Activated CD4-positive, alpha-beta memory T cell treated with anti-CD3 and anti-CD28 coated beads, Interleukin-2, amount 10 ng/mL, durations not matched to agents 7 days and 5 days (primary cell): ENCODE measurements at places on chromosomes 1 and 21. TPM values are rescaled to one million over a fixed set of nuclear protein-coding genes. Genes with fewer than 3 reads are reported as not detected.

DNA sequence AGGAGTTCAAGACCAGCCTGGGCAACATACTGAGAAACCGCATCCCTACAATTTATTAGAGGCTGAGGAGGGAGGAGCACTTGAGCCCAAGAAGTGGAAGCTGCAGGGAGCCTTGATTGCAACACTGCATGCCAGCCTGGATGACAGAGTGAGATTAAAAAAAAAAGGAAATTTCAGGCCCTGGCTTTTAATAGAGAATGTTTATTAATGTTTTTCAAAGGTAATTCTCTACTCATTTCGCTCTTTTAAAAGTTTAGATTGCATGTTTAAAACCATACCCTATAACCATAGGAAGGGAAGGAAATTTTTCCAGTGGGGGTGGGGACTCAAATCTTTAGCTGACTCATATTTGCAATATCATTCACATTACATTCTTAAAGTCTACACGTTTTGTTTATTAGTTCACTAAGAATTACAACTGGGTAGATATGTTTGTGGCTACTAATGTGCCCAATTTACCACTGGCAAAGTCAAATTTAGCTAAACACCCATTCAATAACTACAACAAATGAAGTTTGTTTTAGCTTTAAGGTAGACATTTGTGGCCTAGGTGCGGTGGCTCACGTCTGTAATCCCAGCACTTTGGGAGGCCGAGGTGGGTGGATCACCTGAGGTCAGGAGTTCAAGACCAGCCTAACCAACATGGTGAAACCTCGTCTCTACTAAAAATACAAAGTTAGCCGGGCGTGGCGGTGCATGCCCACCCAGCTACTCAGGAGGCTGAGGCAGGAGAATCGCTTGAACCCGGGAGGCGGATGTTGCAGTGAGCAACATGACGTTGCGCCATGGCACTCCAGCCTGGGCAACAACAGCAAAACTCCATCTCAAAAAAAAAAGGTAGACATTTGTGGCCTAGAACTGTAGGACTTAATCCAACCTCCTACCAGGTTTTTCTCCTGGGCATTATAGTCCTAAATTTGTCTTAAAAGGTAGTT is 5.0 kb downstream of the KDM5B start:
- no peaks in the 10 kb centered on the region for H3K27me3 ChIP-seq
- peaks cover 56% of the 10 kb centered on the region for H3K4me1 ChIP-seq
- no peak overlapping the region for H3K27ac ChIP-seq
- DNase-seq, result no peak
- H3K36me3 ChIP-seq, result peaks cover 19% of the 10 kb centered on the region

GRCh38 chr1:63813829-63814277 is 40.0 kb downstream of the ROR1 start:
- no peak for DNase-seq
- no peak overlapping the region for H3K4me3 ChIP-seq
- no peak overlapping the region for H3K27ac ChIP-seq
- no peaks in the 10 kb centered on the region for H3K27me3 ChIP-seq
- no peaks in the 10 kb centered on the region for H3K4me1 ChIP-seq

DNA sequence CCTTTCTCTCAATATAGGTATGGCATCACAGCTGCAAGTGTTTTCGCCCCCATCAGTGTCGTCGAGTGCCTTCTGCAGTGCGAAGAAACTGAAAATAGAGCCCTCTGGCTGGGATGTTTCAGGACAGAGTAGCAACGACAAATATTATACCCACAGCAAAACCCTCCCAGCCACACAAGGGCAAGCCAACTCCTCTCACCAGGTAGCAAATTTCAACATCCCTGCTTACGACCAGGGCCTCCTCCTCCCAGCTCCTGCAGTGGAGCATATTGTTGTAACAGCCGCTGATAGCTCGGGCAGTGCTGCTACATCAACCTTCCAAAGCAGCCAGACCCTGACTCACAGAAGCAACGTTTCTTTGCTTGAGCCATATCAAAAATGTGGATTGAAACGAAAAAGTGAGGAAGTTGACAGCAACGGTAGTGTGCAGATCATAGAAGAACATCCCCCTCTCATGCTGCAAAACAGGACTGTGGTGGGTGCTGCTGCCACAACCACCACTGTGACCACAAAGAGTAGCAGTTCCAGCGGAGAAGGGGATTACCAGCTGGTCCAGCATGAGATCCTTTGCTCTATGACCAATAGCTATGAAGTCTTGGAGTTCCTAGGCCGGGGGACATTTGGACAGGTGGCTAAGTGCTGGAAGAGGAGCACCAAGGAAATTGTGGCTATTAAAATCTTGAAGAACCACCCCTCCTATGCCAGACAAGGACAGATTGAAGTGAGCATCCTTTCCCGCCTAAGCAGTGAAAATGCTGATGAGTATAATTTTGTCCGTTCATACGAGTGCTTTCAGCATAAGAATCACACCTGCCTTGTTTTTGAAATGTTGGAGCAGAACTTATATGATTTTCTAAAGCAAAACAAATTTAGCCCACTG is 11.5 kb downstream of the HIPK1 start:
- DNase-seq, result peak; percentile 54
- peak overlapping the region; percentile 79 for H3K27ac ChIP-seq
- H3K36me3 ChIP-seq, result peaks cover 63% of the 10 kb centered on the region
- no peaks in the 10 kb centered on the region for H3K27me3 ChIP-seq

DNA sequence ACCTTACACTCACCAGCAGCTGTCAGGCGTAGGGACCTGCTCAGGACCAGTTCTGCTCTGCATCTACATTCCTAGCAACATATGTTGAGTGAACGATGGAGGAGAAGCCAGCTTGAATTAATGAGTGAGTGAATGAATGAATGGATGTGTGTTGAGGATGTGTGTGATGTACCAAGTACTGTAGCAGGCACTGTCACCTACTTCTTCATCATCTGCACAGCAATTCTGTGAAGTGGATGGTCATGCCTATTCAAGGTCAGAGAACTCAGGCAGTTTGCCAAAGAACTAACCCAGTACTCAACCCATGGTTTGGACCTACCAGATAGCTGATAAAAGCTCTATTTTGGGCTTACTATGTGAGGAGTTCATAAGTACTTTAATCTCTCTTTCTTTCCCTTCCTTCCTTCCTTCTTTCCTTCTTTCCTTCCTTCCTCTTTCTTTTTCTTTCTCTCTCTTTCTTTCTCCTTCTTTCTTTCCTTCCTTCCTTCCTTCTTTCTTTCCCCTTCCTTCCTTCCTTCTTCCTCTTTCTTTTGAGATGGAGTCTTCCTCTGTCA is 56.9 kb downstream of the ATP1A1 start:
- no peaks in the 10 kb centered on the region for H3K36me3 ChIP-seq
- peaks cover 20% of the 10 kb centered on the region for H3K27me3 ChIP-seq
- no peak overlapping the region for H3K4me3 ChIP-seq
- DNase-seq, result no peak
- no peak overlapping the region for H3K27ac ChIP-seq

- H3K4me3 ChIP-seq, result no peak overlapping the region
- no peaks in the 10 kb centered on the region for H3K4me1 ChIP-seq
- DNase-seq, result no peak
- H3K27ac ChIP-seq, result no peak overlapping the region
- peaks cover 20% of the 10 kb centered on the region for H3K27me3 ChIP-seq
- no peaks in the 10 kb centered on the region for H3K36me3 ChIP-seq
Measured at GRCh38 chr1:184302346-184302745, 84.5 kb upstream of the C1orf21 start.

DNA sequence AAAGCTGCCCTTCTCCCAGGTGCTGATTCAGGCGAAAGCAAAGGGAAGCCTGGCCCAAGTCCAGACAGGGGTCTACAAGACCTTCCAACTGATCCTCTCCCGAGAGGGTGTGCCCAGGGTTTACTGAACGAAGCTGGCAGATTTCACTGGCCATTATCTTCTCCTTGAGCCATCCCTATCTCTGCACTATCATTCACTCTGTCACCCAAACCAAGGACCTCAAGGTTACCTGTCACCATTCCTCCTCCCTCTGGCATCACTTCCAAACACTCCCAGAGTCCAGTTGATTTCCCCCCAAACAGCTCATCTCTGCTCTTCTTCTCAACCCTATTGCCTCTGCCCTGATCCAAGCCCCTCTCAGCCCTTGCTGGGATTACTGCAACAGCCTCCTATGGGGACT is 4.9 kb downstream of the STK40 start:
- H3K27me3 ChIP-seq, result no peaks in the 10 kb centered on the region
- H3K4me3 ChIP-seq, result no peak overlapping the region
- no peak for DNase-seq
- peaks cover 70% of the 10 kb centered on the region for H3K4me1 ChIP-seq

GRCh38 chr1:153774026-153774595 is 1.1 kb upstream of the SLC27A3 start:
- H3K36me3 ChIP-seq, result peaks cover 26% of the 10 kb centered on the region
- peaks cover 33% of the 10 kb centered on the region for H3K4me1 ChIP-seq
- H3K27ac ChIP-seq, result peak overlapping the region; percentile 35
- no peaks in the 10 kb centered on the region for H3K27me3 ChIP-seq
- DNase-seq, result no peak

DNA sequence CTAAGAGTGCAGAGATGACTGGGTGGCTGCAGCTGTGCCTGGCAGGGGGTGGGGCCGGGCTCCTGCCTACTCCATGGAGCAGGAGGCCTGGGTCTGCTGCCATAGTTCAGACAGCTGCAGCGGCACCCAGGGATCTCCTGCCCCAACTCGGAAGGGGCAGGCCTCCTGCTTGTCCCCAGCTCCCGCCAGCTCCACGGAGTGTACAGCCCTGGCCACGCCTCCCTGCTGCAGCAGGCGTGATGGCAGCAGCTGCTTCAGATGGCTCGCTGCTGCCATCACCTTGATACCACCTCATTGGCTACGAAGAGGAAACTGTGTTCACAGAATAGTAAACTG is 35.9 kb downstream of the ACTL8 start:
- no peak overlapping the region for H3K27ac ChIP-seq
- DNase-seq, result no peak
- no peaks in the 10 kb centered on the region for H3K4me1 ChIP-seq
- H3K36me3 ChIP-seq, result no peaks in the 10 kb centered on the region

- H3K27ac ChIP-seq, result peak overlapping the region; percentile 98
- peaks cover 63% of the 10 kb centered on the region for H3K36me3 ChIP-seq
- H3K4me3 ChIP-seq, result peak overlapping the region; percentile 73
- DNase-seq, result peak; percentile 75
Measured at GRCh38 chr1:24536391-24536840, 19.5 kb upstream of the NCMAP start.

DNA sequence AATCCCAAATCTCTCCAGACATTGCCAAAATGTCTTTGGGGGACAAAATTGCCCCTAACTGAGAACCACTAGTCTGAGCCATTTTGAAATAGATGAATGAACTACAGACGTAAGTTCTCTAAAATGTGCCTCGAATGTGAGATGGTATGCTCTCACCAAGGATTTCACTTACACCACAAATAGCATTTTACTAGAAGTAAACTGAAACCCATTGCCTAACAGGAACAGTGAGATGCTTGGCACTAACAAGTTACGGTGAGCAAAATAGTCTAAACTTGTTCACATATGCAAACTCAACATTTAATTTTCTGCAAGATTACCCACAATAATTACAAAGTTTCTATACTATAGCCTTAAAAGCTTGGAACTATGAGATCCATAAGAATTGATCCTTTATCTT is 343.6 kb upstream of the ESRRG start:
- no peaks in the 10 kb centered on the region for H3K36me3 ChIP-seq
- H3K4me1 ChIP-seq, result no peaks in the 10 kb centered on the region
- H3K4me3 ChIP-seq, result no peak overlapping the region
- no peak overlapping the region for H3K27ac ChIP-seq
- no peak for DNase-seq
- H3K27me3 ChIP-seq, result no peaks in the 10 kb centered on the region

GRCh38 chr1:223012938-223013337 is 130.1 kb downstream of the TLR5 start:
- H3K4me3 ChIP-seq, result no peak overlapping the region
- no peak overlapping the region for H3K27ac ChIP-seq
- peaks cover 23% of the 10 kb centered on the region for H3K27me3 ChIP-seq
- DNase-seq, result no peak
- no peaks in the 10 kb centered on the region for H3K4me1 ChIP-seq

DNA sequence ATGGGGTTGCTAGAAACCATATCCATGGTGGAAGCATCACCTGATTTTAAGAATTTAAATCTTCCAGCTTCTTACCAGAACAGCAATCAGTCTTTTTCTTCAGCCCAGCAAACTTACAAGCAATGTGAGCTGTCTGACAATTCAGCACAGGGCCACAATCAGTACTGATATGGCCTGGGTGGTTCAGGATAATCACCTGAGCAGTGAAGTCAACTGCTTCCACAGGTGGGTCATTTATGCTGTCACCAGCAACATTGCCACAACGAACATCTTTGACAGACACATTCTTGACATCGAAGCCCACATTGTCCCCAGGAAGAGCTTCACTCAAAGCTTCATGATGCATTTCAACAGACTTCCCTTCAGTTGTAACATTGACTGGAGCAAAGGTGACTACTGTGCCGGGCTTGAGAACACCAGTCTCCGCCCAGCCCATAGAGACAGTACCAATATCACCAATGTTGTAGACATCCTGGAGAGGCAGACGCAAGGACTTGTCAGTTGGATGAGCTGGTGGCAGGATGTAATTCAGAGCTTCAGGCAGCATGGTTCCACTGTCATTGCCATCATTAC is 74.8 kb downstream of the SERINC2 start:
- no peak overlapping the region for H3K4me3 ChIP-seq
- H3K36me3 ChIP-seq, result no peaks in the 10 kb centered on the region
- H3K27me3 ChIP-seq, result peaks cover 5% of the 10 kb centered on the region

The WLS gene
- not detected for total RNA-seq

The PTCH2 gene
- total RNA-seq, result 1.0 TPM

The FCN3 gene
- not detected for total RNA-seq

The MYOG gene
- total RNA-seq, result not detected

The RIMKLA gene
- 3.1 TPM for total RNA-seq

The NAXE gene
- 45.3 TPM for total RNA-seq

The SPRR2A gene
- not detected for total RNA-seq

The FNBP1L gene
- 0.30 TPM for total RNA-seq
